Activated naive CD4-positive, alpha-beta T cell treated with anti-CD3 and anti-CD28 coated beads, Interleukin-2, amount 50 U/mL, for 72 hours (primary cell): ENCODE measurements at places on chromosomes 4 and X.

DNA sequence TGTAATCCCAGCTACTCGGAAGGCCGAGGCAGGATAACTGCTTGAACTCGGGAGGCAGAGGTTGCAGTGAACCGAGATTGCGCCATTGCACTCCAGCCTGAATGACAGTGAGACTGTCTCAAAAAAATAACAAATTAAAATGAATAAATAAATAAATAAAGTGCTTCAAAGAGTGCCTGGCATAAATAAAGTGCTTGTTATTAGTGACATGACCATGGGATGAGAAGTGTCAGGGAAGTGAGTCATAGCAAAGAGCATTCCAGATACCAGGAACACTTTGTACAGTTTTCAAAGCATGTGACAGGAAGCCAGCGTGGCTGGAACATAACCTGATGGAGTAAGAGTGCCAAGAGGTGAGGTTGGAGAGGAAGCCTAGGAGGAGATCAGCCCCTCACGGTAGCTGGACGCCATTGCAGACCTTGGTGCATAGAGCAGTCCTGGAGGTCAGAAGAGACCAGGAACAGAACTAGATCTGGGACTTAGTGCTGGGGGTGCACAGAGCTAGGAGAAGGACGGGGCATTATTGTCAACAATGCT lies 6.0 kb upstream of the WDR13 start:
- DNase-seq: no peak

DNA sequence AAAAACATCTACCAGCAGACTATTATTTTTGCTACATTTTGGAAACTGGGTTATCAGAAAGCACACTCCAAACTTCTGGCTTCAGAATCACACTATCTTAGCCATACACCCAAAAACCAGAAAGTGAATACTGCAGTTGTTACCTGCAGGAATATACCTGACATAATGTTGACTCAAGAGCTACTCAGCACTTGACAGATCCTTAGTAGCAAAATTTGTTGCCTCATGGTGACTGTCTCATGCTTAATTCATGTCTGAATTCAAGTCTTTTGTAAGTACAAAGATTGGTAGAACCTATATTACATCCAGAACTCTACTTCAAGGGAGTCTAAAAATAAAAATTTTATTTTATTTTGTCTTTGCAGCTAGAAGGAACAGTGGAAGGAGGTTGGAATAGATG lies 140.2 kb upstream of the GYPA start:
- DNase-seq: no peak

- DNase-seq: no peak
Observed at GRCh38 chr4:6474053-6474568, 1.7 kb upstream of the PPP2R2C start.

- no peak for DNase-seq
Observed at GRCh38 chrX:79325263-79325958, 41.7 kb downstream of the ITM2A start.

GRCh38 chr4:185997296-185997695 lies 71.7 kb upstream of the TLR3 start:
- no peak for DNase-seq

GRCh38 chr4:4200624-4201023 lies 26.1 kb downstream of the OTOP1 start:
- no peak for DNase-seq
